ENCODE measurements at places on chromosomes 1 and 21.

- DNase-seq: no peak
Measured at GRCh38 chr1:67732750-67733151, 47.8 kb downstream of the GADD45A start.

GRCh38 chr1:236920286-236920894 is 83.9 kb downstream of the MT1HL1 start:
- no peak for DNase-seq

DNA sequence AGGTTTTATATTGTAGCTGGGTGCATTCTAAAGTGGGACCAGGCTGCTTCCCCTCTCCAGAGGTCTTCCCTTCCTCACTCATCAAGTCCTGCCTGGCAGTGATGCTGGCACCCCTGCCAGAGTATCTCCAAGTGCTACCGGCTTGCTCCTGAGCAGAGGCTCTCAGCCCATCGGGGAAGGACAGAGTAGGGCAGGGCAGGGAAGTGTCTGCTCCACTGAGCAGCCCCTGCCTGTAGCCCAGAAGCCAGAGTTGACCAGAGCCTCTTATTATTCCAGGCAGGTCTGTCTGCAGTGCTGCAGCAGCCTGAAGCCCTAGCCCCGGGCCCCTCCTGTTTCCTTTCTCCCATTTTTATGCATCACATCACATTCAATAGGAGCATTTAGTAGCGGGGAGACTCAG is 51.1 kb downstream of the ATP2B4 start:
- DNase-seq: no peak

DNA sequence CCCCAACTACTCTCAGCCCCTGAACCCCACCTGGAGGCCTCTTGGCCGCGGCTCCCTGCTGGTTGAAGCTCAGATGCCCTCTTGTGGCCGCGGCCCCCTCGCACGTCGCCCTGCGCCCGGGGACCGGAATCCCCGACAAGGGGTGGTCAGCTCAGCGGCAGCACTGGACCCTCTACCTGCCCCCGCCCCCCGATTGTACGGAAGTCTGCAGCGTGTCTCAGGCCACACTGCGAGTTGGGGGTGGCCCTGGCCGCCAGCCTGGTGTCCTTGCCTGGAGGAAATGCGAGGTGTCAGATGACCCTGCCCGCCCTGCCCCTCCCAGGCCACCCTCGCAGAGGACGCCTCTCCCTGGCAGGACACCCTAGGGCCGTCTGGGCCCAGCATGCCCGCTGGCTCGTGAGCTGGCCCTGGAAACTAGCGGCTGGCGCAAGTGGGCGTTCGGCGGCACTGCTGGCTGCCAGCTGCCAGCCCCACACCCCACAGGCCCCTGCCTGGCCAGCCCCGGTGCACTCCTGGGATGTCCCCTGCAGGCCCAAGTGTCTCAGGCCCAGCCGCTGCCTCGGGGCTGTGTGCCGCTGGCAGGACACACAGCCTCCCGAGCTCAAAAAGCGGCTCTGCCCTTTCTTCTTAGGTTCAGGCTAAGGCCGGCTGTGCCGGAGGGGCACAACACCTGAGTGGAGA is 60.8 kb downstream of the EDN2 start:
- peak; percentile 65 for DNase-seq

GRCh38 chr1:220770245-220770913 is 16.3 kb upstream of the MTARC1 start:
- DNase-seq: no peak

GRCh38 chr1:15650433-15650832 is 33.2 kb downstream of the DDI2 start:
- no peak for DNase-seq

GRCh38 chr1:82466891-82467290 is 666.2 kb downstream of the ADGRL2 start:
- DNase-seq: no peak

DNA sequence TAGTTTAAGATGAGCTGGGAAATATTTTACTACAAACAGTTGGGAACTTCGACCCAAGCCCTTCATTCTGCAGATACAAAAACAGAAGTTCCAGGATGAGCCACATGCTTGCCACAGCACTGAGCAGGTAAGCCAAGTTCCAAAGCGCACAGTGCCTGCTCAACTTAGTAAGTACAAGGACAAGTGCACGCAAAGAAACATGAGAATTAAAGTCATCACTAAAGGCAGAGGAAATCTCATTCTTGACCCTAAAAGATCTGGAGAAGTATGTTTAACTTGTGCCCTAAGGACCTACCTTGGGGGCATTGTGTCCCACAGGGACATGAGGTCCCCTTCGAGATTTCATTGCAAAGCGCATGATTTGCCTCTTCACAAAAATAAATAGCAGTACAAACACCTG is 1.2 kb upstream of the UBAP2L start:
- DNase-seq: no peak

GRCh38 chr1:32241001-32241763 is 5.8 kb upstream of the FAM167B start:
- peak; percentile 77 for DNase-seq

DNA sequence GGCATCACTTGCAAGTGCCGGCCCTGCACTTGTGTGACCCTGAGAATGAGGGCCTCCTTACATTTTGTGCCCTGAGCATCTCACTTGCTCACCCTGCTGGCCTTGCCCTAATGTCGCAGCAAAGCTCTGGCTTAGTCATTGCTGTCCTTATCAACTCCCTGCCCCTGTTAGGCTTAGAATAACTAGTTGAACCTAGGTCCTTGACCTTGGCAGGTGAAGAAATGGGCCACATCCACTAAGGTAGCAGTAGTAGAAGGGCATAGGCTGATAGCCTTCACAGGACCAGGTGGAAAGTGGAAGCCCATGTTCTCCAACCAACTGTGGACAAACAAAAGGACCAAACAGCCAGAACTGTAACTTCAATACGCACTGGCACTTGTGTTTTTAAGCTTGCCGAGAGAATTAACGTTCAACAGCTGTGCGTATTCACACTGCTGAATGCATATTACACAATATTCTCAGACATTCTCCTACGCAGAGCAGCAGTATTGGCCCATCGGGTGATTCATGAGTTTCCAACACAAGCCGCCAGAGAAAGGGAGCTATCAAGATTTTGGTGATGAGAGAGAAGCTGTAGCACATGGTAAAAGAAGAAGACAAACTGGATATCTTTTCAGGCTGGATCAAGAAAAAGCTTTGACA is 27.7 kb upstream of the PTGFRN start:
- peak; percentile 47 for DNase-seq

DNA sequence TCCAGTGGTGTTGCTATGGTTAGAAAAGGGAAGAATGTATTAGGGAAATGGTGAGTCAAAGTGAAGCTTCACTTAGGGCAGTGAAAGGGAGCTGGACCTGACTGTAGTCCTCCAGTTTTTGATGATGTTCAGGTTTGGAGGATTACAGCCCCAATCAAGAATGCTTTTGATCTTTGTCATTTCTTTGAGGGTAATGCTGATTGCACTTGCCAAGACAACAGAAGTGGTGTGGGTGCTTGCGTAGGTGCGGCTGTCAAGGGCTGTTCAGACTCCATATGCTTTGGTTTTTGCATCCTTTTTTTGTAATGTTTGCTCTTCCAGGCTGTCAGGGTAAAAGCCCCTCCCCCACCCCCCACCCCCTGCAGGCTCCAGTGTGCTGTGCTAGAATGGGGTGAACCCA is 38.9 kb downstream of the HHAT start:
- DNase-seq: no peak

- DNase-seq: no peak
Measured at GRCh38 chr21:46459024-46459355, 299 bp downstream of the DIP2A start.

DNA sequence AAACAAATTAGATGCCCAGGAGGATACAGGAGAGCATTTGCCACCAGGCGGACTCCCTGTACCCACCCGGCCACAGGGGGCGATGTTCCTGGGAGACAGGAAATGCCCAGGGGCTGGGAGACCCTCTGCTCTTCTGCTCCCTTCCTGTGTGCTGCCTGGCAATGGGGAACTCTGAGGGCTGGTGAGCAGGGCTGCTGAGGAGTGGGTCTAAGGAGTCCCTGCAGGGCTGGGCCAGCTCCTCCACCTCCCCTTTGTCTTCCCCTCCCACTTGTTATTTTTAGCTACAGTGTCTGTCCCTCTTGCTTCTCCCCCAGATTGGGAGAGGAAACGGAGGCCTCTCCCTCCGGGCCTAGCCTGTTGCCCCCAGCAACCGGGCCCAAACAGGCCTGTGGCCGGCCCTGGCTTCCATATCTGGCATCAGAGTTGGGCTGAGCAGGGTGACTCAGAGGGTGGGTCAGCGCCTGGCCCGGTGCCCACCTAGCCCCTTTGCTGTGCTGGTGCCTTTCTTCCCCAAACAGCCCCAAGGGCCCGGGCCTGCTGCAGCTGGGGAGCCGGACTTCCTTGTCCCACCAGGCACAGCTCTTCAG is 11.6 kb downstream of the LMNA start:
- peak; percentile 81 for DNase-seq

- no peak for DNase-seq
Measured at GRCh38 chr1:26536081-26536480, 6.5 kb downstream of the RPS6KA1 start.

- DNase-seq: no peak
Measured at GRCh38 chr1:115215703-115216521, 122.1 kb downstream of the NGF start.
